ENCODE measurements at places on chromosomes 4 and X.

DNA sequence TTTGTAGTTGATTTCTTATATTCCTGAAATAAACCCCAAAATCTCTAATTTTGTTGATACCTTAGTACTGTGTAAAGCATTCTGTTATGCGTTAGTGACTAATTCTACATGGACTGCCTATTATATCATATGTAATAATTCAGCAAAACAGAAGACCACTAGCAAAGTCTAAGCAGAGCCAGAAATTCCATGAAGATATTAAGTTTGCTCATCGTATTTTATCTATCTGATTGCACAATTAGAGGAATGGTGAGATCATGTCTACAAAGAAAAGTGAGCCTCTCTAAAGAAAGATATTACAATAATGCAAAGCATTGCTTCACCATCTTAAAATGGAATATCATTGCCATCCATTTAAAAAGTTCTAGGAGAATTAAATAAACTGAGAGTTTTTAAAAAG lies 374.6 kb upstream of the SLC7A11 start:
- DNase-seq: no peak

- DNase-seq: no peak
Measured at GRCh38 chr4:14018191-14018853, 390.8 kb upstream of the BOD1L1 start.

DNA sequence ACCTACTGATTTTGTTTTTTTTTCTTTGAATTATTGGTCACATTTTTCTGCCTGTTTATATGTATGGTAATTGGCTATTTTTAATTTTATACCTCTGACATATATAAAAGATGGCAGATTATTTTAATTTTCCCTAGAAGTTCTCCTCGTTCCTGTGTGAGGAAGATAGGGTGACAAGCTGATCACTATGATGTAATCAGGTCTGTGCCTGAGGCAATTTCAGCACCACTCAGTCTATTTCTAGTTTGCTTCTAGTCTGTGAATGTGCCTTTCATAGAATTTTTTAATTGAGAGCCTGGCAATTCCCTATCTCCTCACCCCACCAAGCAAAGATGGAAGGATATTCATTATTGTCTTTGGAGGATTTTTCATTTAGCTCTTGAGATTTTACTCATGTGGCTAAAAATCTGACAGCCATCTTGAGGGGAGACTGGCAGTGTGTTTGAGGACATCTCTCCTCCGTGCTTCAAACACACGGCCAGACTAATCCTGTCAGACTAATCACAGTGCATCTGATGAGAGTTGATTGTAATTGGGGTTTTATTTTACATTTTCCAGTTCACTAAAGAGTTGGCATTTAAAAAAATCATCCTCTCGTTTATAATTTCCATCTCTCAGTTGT lies 500.3 kb downstream of the TRIML1 start:
- DNase-seq: no peak

DNA sequence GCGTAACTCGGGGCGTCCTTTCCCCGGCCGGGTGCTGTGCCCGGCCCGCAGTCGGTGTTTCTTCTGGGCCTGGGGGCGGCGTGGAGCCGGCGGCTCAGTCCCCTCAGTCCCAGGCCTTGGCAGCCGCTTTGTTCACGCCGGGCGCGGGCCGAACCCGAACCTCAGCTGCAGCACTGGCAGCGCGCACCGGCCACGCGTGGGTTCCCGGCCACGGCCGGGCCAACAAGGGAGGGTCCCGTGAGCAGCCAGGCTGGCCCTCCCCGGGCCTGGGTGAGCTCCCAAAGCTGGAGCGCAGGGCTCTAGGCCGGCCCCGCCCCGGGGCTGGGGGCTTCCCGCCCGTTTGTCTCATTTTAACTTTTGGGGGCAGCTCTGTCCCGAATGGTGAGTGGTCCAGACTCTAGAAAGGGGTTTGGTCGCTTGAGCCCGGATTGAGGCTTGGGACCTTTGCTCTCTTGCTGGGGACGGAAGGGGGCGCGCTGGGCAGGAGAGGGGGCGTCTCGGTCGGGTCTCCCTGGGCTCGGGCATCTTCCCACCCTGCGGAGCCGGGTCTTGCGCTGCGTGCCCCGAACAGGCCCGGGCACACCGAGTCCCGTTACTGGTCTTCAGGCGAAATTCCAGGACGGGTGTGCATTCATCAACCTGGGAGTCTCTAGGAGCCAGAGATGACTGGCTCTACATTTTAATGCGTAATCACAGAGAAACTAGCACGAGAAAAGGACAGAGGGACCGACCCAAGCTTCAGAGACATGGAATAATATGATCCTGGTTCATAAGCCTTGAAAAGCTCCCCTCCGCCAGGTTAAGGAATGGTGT lies 177.1 kb downstream of the CBR4 start:
- DNase-seq: no peak

Measured in stimulated activated CD4-positive, alpha-beta T cell treated with anti-CD3 and anti-CD28 coated beads, Interleukin-15, amount 100 ng/mL, for 48 hours (primary cell).